ENCODE measurements at places on chromosomes 5 and 9.

GRCh38 chr5:147092044-147092443 lies 142.8 kb upstream of the STK32A start:
- DNase-seq, result no peak

GRCh38 chr9:76585487-76586389 lies 126.8 kb downstream of the GCNT1 start:
- DNase-seq, result no peak

DNA sequence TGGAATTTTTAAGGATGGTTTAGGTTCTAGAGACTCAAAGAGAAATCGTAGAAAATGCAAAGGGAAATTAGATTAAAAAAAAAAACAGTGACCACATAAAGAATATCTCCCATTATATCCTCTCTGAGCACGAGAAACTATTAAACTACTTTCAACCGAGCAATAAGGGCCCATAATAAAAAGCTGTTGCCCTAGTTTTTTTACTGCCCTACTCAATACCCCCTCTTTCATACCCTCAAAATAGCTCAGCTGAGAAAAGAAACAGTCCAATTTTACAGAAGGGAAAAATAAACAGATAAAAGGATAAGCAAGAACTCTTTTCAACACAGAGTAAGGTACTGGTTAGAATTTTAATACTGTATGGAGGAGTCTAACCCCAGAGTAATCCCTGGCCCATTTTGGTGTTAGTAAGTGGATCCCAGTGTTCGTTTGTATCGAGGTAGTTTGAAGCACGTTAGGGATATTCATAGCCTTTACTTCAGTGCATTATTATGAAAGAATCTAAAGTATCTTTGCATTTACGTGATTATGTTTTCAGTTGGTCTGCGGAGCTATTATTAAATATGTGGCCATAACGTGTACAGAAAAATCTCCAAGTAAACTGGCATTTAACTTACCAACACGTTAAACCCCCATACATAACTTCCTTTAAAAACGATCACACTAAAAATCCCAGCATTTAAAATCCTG lies 980 bp upstream of the RHOBTB3 start:
- no peak for DNase-seq

DNA sequence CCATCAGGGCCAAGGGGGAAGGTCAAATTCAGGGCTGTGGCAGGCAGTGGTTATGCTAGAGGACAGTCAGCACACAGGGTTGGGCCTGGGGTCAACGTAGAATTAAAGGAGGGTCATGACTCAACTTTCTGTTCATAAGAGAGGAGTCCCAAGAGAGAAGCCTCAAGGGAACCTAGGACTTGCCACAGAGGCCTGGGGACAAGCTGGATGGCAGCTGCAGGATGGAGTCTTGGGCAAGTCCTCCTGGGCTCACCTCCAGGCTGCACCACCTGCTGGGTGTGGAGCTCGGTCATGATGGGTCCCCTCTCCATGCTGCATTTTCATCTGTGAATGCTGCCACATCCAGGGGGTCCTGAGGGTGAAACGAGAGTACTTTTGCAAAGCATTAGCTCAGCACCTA lies 9.0 kb upstream of the WNK2 start:
- DNase-seq, result no peak

DNA sequence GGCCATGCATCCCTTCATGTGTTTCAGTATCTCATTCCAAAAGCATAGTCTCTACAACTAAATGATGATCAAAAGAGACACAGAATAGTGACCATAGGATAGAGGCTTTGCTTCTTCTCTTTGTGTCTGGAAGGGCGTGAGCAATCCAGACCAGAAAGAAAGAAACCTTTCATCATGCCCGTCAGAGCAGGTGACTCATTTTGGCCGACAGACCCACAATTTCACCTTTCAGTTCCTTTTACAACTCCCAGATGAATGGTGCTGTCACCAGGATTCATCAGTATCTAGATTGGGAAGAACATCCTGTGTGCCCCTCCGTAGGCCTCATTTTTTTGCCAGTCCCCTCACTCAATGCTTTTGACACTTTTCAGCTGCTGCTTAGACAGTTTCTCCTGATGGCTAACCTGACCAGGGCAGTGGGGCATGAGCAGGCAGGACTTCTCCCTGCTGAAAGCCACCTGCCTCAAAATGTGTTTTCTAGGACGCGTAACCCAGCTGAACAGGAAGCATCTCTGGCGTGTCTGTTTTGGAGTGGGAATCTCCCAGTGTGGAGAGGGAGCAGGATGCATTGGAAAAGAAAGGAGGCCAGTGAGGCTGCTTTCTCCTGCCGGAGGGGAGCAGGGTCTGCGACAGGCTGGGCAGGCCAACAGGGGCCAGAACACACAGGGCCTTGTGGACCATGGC lies 21.2 kb downstream of the ABLIM3 start:
- DNase-seq, result no peak

DNA sequence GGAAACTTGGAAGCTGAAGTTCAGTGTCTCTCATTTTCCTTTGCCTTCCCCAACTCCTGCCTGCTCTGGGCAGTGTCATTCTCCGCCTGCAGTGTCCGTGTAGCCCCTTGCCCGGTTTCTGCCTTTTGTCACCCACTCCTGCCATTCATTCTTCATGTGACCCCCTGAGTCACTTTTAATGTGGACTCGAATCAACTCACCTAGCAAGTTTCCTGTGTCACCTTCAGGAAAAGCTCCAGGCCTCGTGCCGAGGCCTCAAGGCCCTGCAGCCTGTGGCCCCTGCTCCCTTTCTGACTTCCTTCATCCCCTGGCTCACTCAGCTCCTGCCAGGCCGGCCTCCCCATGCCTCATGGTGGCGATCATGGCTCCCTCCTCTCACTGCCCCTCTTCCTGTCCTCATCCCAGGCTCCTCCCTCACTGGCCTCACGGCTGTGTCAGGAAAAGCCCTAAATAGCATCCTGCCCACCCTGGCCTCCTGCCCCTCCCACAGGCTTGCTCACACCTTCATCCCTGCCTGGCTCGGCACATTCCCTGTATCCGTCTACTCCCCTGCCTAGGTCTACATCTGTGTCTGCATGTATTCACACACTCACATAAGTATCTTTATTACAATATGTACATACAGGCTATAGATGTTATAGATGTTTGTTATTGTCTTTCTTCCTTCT lies 294.9 kb downstream of the MED10 start:
- no peak for DNase-seq

DNA sequence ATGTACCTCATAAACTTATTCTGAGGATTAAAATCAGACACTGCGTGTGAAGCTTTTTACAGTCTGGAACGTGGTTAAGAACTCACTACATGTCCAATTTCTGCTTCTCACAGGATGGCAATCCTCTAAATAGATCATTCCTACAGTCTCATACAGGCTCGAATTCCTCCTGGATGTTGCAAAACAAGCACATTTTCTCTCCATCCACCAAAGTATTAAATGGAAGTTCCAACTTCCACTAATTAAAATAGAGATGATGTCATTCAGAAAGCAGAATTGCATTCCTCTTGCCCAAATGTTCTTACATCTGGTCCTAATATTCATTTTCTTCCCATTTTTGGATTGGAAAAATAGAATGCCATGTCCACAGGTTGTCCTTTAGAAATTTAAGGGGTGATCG lies 145.5 kb upstream of the PCA3 start:
- no peak for DNase-seq

DNA sequence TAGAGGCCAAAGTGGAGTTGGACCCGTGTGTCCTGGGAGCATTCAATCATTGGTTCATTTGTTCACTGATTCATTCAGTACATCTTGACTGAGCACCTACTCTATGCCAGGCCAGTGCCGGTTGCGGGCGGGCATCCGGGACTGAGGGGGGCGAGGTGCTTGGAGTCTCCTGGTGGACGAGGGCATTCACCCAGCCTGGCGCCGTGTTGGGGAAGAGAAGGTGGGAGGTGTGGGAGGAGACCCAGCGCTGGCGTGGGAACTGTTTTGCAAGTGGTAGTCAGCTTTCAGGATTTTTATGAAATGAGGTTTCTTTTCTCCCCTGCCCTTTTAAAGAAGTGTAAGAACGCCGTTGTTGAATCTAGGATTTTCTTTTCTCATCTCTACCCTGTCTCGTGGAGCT lies 37.2 kb downstream of the NCS1 start:
- DNase-seq, result no peak

DNA sequence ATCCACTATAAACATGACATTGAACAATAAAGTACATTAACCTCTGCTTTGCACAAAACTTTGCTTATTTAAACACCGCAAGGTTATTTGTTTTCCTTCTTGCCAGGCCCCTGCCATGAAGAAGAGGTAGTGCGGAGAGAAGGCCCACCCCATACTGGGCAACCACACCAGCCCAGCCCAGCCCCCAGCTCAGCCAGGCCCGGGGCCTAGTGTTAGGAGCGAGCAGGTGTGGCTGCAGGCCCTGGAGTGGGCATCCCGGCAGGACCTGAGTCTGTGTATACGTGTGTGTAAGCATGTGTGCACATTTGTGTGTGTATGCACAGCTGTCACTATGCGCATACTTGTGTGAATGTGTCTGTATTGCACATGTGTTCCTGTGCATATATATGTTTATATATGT lies 90.4 kb upstream of the MVB12B start:
- no peak for DNase-seq

DNA sequence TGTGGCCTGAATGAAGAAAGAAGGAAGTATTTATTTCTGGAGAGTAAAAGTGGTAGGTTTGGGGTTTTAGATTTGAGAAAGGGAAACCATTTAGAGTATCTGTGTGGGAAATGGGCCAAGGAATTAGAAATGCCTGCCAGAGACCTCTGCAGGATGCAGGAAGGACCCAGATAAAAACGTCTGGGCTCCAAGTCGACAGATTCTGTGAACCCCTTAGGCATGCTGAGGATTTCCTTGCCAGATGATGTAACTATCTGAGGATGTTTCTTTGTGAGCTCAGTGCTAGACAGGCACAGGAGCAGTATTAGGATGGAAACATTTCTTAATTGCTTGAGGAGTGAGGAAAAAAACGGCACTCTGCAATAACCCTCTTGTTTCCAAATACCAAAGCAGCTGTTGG lies 251.8 kb upstream of the DMRT1 start:
- no peak for DNase-seq

- no peak for DNase-seq
Observed at GRCh38 chr5:176639981-176640380, 7.3 kb upstream of the TSPAN17 start.

DNA sequence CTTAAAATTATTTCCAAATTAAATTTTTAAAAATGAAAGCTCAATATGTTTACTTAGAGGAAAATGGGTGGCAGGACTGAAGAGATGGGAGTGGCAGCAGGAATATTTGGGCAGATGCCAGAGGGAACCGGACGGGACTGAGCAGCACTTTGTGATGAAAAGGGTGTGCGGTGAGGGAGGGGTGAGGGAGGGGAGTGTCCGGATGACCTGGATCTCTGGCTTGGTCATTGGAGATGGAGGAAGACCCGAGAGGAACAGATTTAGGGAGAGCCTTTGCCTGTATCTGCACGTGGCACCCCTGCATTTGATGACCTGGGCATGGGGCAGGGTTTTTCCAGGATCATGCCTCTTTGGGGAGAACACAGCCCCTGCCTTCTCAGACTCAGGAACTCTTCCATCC lies 201.1 kb upstream of the MVB12B start:
- no peak for DNase-seq

DNA sequence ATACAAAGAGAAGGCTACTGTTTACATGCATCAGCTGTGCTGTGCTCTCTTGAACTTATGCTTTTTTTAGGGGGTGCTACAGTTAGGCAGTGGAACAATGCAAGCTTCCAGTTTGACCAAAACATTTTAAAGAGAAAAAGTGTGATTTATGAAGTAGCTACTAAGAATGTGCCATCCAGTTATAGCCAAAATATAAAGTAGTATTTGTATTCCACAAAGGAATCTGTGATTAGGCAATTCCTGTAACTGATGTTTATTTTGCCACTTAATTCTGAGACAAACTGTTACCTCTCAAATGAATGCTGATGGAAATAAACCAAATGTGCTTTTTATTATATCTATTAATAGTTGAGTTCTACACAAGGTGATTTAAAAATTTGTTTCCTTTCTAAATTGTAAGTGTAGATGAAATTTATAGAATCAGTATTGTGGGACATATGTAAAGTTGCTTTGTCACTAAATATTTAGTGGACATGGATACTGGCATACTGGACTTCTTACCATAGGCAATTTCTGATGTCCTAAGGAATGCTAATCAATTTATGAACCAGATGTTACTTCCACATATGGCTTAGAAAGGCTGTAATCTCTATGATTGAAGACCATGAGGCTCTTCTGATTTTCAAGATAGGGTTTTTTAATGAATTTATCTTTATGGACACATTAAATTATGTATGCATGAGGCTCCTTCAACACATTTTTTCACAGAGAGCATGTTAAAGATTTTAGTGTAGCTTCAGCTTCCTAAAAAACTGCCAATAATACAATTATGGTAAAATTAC lies 410.2 kb downstream of the PRR16 start:
- no peak for DNase-seq

DNA sequence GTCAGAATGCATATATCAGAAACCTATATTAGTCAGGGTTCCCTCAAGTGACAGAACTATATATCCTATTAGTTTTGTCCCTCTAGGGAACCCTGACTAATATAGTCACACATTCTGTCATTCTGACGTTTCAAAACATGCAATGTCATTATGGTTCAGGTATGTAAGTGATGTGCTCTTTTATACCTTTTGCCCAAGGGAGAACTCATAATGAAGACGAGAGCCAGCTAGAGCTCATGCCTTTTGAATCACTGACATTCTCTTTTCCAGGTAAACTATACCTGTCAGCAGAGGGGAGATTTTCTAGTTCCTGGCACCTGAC lies 576.7 kb downstream of the LRRC70 start:
- DNase-seq, result no peak

DNA sequence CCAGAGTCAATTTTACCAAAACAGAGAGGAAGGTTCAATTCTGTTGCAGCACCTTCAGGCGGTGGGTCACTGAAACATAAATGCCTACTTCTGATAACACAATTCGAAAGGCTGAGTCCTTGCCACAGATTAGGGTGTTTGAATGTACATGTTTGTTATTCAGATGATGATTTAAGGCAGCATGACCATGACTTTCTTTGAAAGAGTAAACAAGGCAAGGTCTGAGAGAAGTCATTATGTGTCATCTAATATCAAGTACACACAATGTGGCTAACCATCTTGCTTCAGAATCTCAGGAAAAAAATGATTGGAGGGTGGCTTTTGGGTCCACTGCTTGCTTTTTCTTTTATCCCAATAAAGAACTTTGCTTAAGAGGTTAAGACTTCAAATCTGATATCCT lies 457.5 kb downstream of the TAF11L14 start:
- no peak for DNase-seq

DNA sequence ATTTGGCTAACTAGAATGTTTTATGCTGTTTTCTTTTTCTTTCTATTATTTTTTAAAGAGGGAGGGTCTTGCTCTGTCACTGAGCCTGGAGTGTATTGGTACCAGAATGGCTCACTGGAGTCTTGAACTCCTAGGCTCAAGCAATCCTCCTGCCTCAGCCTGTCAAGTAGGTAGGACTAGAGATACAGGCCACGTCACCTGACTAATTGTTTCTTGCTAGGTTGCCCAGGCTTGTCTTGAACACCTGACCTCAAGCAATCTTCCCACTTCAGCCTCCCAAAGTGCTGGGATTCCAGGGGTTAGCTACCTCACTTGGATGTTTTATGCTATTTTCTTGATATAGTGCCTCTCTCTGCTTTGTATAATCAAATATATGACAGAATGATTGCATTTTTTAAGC lies 166.2 kb downstream of the AOPEP start:
- DNase-seq, result no peak

GRCh38 chr5:167284222-167284890 lies 1007.1 kb upstream of the WWC1 start:
- no peak for DNase-seq

GRCh38 chr9:133282464-133283238 lies 7.7 kb upstream of the ABO start:
- no peak for DNase-seq

Measured in NCI-H187 (cell line).